ENCODE measurements at places on chromosomes 4 and X.
A peak's percentile ranks its signal among the peaks of the same experiment; 100 is the strongest.

DNA sequence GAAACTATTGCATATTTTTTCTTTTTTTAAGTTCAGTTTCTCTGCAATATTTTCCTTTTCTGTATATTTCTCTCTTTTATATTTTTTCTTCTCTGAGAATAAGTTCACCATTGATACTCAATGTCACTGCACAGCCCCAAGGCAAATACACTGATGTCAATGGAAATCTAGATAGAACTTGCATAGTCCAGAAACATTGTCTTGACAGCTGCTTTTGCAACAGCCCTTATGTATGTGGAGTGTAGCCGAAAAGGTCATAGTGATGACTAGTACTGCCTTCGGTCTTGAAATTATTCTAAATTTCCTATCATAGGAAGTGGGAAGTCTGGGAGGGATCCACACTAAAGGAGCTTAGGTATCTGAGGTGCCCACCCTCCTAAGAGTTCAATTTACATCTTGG lies 150.0 kb downstream of the SPOCK3 start:
- no peak for DNase-seq

DNA sequence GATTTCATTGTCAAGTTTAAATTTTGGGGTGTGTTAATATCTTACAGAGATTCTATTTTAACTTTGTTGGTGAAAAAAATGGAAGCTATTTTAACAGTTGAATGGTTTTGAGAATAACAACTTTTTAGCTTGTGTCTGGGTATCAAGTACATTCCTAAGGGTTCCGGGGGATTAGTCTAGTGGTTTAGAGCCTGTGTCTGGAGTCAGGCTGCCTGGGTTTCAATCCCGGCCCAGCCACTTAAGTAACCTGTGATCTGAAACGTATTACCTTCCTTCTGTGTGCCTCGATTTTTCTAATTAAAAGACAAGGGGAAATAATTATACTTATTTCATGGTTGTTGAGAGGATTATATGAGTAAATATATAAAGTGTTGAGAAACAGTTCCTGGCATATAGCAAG lies 288.6 kb upstream of the NR3C2 start:
- DNase-seq, result no peak

- DNase-seq, result peak; percentile 81
Observed at GRCh38 chr4:121822796-121823504, 733 bp downstream of the CCNA2 start.

- no peak for DNase-seq
Observed at GRCh38 chrX:56792270-56793111, 63.4 kb downstream of the NBDY start.

DNA sequence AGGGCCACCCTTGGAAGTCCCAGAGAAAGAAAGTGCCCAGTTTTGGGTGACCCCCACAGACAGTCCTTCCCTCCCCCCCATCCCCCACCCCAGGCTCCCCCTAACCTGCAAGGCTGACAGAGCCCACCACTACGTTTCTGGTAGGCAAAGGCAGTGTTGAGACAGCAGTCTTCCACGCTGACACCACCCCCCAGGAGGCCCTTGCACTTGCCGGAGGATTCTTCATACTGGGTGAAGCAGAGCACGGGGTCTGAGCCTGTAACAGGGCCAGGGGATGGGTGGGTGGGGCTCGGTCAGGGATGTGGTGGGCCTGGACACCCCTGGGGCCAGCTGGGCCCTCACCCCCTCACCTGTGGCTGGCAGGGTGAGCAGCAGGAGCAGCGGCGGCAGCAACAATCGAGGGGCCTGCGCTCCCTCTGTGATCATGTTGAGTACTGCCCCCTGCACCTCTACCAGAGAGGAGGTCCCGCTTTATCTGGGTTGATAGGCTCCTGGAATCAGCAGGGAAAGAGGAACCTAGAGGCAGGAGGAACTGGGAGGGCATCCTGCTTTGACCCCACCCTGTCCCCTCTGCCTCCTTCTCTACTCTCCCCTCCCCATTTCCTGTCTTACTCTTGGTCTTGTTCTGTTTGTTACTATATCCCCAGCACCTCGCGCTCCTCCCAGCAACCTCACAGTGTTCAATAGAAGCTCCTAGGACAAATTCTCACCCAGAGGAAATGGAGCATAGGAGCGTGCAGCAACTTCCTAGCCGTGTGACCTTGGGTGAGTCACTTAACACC lies at the start of gene CFP:
CFP (minus strand) TSS at position 512 of the 782 bp plus-strand sequence; CDS start at position 426, 86 bp downstream.
- DNase-seq, result peak; percentile 75

- no peak for DNase-seq
Observed at GRCh38 chr4:36709991-36710390, 428.6 kb downstream of the DTHD1 start.

DNA sequence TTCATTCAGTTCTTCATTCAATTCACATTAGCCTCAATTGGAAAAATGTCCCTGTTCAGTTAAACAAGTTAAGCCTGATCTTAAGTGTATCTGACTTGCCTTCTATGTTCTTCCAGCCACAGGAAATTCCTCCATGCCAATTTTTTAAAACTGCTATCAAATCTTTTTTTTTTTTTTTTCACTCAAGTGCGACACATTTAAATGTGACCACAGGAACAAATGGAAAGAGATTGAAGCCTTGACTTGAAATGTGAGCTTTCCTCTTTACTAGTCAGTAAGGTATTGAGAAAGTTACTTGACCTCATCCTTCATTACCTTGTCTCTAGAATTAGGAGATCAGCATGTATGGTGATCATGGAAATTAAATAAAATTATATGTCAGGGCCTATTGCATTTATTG lies 165.1 kb downstream of the SLIT2 start:
- no peak for DNase-seq

GRCh38 chrX:106484233-106484632 lies 127.5 kb upstream of the RADX start:
- no peak for DNase-seq

DNA sequence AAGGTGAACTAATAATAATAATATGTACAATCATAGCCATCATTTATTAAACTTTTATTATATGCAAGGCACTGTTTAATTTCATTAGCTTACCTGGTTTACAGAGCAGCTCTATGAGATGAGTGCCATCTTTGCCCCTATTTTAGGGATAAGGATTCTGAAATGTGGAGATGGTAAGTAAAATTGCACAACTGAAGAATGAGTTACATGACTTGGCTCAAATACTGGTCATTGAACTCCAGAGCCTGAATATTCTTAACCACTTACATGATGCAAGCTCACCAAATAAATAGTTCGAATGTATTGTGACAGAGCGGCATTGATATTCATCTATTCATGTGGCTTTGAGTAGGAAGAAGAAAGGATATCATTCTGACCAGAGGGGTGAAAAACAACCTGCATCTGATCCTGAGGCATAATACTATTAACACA lies 11.7 kb downstream of the ALB start:
- no peak for DNase-seq

GRCh38 chr4:70808151-70808550 lies 31.5 kb downstream of the GRSF1 start:
- peak; percentile 23 for DNase-seq

DNA sequence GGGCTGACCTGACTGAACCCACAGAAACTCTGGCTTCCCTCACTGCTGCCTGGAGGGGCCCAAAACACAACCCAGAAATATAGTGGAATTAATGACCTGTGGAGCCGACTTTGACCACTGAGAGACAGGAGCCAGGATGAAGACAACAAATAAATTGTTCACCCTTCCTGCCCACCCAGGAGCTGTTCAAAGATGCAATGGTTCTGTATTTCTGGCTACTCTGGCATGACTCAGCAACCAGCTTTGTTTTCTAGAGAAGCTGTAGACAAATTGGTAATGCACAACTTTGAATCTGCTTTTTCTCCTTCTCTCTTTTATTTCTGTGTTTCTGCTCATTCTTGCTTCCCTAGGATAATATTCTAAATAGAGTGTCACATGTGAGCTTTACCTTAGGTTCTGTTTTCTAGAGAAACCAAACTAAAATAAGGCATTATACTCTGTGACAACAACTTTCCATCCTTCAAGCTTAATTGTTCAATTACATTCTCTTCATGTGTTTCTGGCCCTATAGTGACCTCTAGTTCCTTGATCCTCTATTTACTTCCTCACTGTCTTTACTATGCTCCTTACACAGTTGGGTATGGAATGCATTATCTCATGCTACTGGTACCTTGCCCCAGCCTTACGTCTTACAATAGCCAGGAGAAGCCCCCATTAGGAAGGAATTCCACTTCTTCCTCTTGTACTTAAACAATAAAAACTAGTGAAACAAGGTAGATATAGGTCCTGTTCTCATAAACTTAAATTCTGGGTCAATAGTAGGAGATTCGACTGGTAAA lies 6.5 kb upstream of the PRKG2 start:
- DNase-seq, result no peak

DNA sequence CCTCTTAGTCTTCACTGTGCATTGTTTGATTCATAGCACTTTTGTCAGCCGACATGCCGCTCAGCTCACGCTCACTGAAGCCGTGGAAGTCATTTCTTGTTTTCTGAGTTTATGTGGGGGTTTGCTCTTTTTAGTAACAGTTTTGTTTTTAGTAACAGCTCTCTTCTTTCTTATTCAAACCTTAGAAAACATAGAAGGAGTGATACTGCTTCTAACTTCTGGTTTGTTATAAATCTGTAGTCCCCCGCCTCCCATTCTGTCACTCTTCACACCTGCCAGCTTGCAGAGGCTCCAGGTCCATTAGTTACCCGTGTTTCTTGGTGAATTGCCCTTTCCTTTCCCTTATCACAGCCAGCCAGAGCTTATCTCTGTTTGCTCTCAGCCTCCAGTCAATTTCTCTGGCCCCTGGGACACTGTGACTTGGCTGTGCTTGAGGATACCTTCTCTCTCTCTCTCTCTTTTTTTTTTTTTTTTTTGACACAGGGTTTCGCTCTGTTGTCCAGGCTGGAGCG lies 50.5 kb downstream of the GRK4 start:
- no peak for DNase-seq

DNA sequence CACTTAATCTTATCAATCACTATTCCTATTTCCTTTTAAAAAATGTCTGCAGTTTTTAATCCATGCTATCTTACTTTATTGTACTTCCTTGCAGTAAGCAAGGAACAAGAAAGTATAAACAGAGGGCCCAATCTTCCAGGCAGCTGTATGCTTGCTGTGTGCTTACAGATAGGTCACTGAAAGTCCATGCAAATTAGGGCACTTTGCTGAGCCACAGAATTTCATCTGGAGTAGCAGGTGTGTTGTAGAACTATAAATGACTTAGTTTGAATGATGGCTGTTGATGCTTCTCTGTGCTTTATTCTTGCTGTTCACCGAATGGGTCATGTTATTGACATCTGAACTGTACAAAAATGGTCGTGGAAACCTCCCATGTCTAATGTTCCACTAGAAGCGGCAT lies 154.6 kb downstream of the ATOH1 start:
- DNase-seq, result no peak

DNA sequence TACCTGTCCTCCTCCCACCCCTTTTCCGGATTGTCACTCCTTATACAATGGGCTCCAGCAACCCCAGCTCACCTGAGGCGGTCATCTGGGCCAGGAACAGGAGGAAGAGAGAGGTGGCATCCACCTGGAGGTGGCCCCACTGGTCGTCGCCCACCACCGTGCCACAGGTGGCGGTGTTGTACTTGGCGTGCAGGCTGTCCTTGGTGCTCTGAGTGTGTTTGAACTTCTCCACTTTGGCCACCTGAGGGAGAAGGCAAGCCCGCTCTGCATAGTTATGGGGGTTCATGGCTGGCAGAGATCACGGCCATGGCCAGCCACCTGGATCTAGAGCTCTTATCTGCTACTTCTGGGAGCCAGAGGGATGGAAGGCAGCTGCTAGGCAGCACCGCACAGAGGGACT lies 32.9 kb downstream of the PHKA2 start:
- peak; percentile 2 for DNase-seq

DNA sequence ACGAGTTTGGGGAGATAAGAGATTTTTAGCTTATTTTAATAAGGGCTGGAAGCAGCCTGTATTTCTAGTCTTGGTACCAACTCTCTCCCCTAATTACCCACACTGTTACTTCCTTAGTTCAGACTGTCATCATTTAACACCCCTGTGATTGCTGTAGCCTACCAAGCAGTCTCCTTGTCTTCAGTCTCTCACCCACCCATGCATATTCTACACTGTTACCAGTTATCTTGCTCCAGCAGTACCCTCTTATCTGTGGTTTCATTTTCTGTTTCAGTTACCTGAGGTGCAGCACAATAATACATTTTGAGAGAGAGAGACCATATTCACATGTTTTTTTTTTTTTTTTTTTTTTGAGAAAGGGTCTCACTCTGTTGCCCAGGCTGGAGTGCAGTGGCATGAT lies 80.2 kb downstream of the DIAPH2 start:
- no peak for DNase-seq

DNA sequence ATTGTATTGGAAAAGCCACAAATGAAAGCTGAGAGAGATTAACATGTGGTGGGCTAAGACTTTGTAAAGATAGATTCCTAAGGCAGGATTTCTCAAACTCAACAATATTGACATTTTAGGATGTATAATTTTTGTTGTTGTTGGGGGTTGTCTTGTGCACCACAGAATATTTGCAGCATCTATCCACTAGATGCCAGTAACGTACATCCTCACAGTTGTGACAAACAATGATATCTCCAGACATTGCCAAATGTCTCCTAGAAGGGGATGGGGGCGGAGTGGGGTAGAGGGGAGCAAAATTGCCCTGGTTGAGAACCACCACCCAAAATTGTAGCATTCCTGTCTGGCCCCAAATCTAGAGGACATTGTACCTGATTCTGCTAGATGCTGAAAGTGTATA lies 14.7 kb upstream of the CBR4 start:
- peak; percentile 62 for DNase-seq

DNA sequence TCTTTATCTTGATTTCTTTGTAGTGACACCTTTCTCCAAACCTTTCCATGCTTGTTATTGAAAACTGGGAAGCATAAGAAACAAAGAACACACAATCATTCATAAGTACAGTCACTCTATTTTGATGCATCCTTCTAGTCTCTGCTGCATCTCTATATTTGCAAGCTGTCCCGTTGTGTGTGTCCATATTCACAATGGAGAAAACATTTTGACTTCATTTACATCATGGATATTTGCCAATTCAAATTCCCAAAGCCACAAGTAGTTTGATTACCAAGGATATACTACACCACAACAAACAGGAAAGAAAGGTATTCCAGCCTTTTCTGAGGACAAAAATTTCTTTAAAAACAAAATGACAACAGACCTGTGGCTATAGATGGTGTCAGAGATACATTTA lies 673.8 kb downstream of the STIM2 start:
- no peak for DNase-seq

- DNase-seq, result no peak
Observed at GRCh38 chr4:145797278-145797677, 117.3 kb downstream of the C4orf51 start.

GRCh38 chr4:157226035-157226434 lies 5.5 kb downstream of the GRIA2 start:
- DNase-seq, result no peak

DNA sequence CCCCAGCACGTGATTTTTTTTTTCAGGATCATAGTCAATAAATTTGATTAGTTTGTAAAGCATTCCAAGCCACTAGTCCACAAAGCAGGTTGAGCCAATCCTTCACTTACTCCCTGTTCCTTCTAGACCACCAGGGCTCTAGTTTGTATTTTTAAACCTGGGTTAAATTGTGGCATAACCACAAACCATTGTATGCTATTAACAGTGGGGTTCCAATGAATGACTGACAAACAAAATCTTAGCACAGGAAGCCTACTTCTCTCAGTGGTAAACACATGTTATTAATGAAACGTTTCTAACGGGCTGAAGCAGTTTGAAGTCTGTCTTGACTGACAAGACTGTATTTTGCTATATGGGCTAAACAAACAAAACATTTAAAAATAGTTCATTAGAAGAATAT lies 48.6 kb upstream of the GYPA start:
- no peak for DNase-seq

Measured in Kasumi-1 (cell line).